ENCODE measurements at places on chromosomes 11 and 22.

GRCh38 chr11:76644591-76644990 lies 26.0 kb downstream of the LRRC32 start:
- DNase-seq = no peak

- no peak for DNase-seq
These were observed 764 bp upstream of the PACSIN3 start for GRCh38 chr11:47186700-47187695.

GRCh38 chr11:113521737-113522517 lies 46.7 kb upstream of the DRD2 start:
- peak; percentile 15 for DNase-seq

- DNase-seq = no peak
These were observed 898.2 kb upstream of the RAG2 start for GRCh38 chr11:37496201-37496600.

DNA sequence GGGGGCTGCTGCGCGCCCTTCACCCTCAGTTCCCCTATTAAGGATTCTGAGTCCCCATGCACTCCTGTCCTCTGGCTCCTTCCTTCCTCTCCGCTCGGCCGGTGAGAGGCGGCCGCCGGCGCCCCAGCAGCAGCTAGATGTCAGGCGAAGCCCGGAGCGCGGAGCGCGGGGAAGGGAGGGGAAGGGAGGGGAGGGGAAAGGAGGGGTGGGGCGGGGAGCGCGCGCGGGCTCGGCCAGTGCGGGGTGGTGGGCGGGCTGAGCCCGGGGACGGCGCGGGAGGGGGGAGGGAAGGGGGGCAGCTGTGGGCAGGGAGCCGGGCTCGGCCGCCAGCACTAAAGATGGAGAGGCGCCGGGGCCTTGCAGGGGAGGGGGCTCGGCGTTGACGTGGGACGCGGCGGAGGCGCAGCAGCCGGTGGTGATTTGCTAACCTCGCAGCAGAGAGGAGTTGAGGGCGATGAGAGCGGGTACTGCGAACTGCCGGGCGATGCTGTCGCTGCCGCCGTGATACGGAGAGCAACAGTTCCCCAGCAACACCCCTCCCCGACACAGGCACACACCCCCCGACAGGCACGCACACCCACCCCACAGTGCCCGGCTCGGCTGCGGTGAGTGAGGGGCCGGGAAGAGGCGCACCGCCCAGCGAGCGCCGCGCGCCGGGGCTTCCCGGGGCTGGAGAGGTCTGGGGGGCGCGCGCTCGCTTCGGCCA lies at the start of gene ZBTB16:
TSS of gene ZBTB16 (plus strand) at position 434 of the 706 bp plus-strand sequence. CDS start 3,590 bp downstream, outside the sequence.
- no peak for DNase-seq

DNA sequence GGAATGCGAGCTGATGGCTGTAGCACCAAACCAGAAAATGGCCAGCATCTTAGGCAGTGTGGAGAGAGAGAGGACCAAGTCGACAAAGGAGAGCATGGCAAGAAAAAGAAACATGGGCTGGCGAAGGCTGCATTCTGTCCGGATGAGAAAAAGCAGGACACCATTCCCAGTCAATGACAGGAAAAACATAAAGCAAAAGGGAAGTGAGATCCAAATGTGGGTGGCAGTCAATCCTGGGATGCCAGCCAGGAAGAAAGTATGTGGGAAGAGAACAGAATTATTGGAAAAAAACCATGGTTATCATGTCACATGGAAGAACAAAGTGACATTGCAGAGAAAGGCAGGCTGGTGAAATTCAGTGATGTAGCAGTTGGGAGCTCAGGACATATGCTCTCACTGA lies 36.9 kb upstream of the OR56A1 start:
- no peak for DNase-seq

DNA sequence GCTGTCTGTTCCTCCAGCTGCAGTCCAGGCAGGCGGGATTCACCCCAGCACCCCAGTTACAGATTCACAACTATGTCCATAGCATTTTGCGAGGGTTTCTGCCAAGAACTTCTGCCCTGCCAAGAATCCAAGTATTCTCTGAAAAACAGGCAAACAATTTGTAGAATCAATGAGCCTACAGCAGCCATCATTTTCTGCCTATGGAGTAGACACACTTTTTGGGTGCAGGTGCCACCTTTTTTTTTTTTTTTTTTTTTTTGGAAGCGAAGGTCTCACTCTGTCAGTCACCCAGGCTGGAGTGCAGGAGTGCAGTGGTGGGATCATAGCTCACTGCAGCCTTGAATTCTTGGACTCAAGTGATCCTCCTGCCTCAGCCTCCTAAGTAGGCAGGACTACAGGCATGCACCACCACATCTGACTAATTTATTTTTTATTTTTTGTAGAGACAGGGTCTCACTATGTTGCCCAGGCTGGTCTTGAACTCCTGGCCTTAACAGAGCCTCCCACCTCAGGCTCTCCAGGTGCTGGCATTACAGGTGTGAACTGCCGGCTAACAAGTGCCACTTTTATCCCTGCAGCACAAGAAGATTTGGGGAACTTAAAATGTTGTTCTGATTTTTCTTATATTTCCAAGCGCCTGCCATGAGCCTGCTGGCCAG lies 195.1 kb downstream of the SNX19 start:
- DNase-seq = no peak
